ENCODE measurements at places on chromosomes 1 and 21.

DNA sequence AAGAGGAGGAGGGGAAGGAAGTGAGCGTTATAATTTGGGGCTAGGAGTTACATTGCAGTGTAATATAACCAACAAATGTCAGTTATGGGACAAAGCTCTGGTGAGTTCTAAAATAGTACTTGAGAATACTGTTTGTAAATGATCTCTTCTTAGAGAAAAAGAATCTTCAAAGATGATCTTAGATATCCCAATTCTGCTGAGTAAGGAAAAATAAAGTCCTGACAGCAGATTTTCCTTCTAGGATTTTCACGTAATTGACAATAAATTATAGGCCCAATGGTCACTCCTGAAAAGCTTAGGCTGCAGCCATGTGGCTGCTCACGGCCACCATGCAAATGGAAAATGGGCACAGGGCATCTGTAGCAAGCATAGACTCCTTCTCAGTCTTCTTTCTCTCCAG, 241.6 kb downstream of the SIPA1L2 start:
- no peak for DNase-seq

GRCh38 chr1:156140879-156141707, 12.3 kb upstream of the SEMA4A start:
- DNase-seq = peak; percentile 60

- DNase-seq = no peak
These were observed 179.9 kb downstream of the HMCN1 start for GRCh38 chr1:185914089-185914488.

DNA sequence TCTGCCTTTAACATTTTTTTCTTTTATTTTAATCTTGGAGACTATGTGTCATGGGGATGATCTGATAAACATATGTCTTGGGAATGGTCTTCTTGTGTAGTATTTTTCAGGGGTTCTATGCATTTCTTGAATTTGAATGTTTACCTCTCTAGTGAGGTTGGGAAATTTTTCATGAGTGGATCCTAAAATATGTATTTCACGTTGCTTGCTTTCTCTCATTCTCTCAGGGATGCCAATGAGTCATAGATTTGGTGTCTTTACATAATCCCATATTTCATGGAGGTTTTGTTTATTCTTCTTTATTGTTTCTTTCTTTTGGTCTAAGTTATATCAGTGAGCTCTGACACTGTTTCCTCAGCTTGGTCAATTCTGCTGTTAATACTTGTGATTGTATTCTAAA, 1237.2 kb downstream of the PLA2G4A start:
- no peak for DNase-seq

GRCh38 chr1:245046769-245047168, 108.0 kb upstream of the KIF26B start:
- no peak for DNase-seq

Data from left ventricle myocardium superior (tissue), 1 donor.